Spinal cord (tissue), 10 donors: ENCODE measurements at places on chromosomes 2 and 18. TPM values are rescaled to one million over a fixed set of nuclear protein-coding genes. Genes with fewer than 3 reads are reported as not detected.

Gene TEKT4
- 0.69 TPM for total RNA-seq

Gene POTEI
- 0.72 TPM for total RNA-seq

Gene HS1BP3
- total RNA-seq = 21.3 TPM

GRCh38 chr2:230335864-230336506 is 9.0 kb downstream of the SP140L start:
- no peak for DNase-seq

DNA sequence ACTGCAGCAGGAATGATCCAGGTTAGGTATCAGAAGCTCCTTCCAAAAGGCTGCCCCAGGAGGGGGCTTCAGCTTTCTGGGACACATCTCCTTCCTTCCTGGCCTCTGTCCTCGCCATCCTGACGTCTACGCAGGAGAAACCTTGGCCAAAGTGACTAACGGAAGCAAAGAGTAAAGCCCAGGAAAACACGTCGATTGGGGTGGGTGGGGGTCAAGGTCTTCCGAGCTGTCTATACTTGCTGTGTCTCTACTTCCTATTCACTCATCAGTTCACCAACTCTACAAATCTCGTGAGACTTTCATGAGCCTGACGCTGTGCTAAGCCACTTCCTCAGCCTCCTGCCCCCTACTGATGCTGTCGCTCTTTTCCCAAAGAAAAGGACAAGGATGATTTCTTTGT is 212.6 kb downstream of the TNS1 start:
- DNase-seq = no peak

- no peak for DNase-seq
These were observed 126.9 kb upstream of the LINC00305 start for GRCh38 chr18:64275593-64276300.

DNA sequence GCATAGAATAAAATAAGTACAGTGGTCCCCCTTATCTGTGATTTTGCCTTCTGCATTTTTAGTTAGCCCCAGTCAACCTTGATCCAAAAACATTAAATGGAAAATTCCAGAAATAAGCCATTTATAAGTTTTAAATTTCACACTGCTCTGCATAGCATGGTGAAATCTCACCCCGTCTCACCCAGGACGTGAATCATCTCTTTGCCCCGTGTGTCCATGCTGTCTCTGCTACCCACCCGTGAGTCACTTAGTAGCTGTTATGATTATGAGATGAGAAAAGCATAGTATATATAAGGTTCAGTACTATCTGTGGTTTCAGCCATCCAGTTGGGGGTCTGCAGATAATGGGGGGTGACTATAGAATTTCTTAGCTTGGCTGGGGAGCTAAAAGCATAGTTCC is 67.3 kb downstream of the RHBDD1 start:
- DNase-seq = no peak

GRCh38 chr2:102950371-102950946 is 188.6 kb downstream of the TMEM182 start:
- DNase-seq = no peak
